ENCODE measurements at places on chromosomes 1 and 21. TPM values are rescaled to one million over a fixed set of nuclear protein-coding genes. Genes with fewer than 3 reads are reported as not detected.

PROX1 gene
- 1.8 TPM for total RNA-seq

GRIK1 gene
- 1.3 TPM for total RNA-seq

ADAMTS1 gene
- total RNA-seq, result 198 TPM

LEMD1 gene
- total RNA-seq, result not detected

PGBD2 gene
- total RNA-seq, result 11.1 TPM

OXCT2 gene
- total RNA-seq, result 0.66 TPM

C4BPA gene
- 7.5 TPM for total RNA-seq

HMGCS2 gene
- 0.16 TPM for total RNA-seq

ATP5IF1 gene
- 137 TPM for total RNA-seq

AQP10 gene
- not detected for total RNA-seq

TMEM54 gene
- 26.9 TPM for total RNA-seq

PTPRF gene
- total RNA-seq, result 109 TPM

SAMSN1 gene
- 11.4 TPM for total RNA-seq

All from breast epithelium (tissue), 4 donors.